A549 (cell line): ENCODE measurements at places on chromosomes 12 and 14. TPM values are rescaled to one million over a fixed set of nuclear protein-coding genes. Genes with fewer than 3 reads are reported as not detected.

TMEM233 gene
- polyA plus RNA-seq = not detected in 3 replicates

COL2A1 gene
- polyA plus RNA-seq = not detected in 3 replicates

AMN gene
- 0.46 to 0.67 TPM (median 0.58 TPM) in 3 replicates for polyA plus RNA-seq

RPL10L gene
- polyA plus RNA-seq = not detected in 3 replicates

ATL1 gene
- 4.2 to 6.6 TPM (median 5.1 TPM) in 3 replicates for polyA plus RNA-seq

C1QL4 gene
- polyA plus RNA-seq = 2.2 to 2.8 TPM (median 2.8 TPM) in 3 replicates

DCP1B gene
- polyA plus RNA-seq = 7.5 to 7.9 TPM (median 7.7 TPM) in 3 replicates

NAA30 gene
- 13.1 to 14.3 TPM (median 13.4 TPM) in 3 replicates for polyA plus RNA-seq

STAT2 gene
- 16.5 to 23.9 TPM (median 22.2 TPM) in 3 replicates for polyA plus RNA-seq

SVOP gene
- polyA plus RNA-seq = not detected in 3 replicates

CHD8 gene
- polyA plus RNA-seq = 35.2 to 37.8 TPM (median 36.8 TPM) in 3 replicates

RAPGEF3 gene
- polyA plus RNA-seq = 0.69 to 0.89 TPM (median 0.88 TPM) in 3 replicates

AICDA gene
- polyA plus RNA-seq = 0.05 to 0.16 TPM (median 0.05 TPM) in 3 replicates

PLD4 gene
- 0.01 TPM in 2 of 3 replicates, not detected in the other for polyA plus RNA-seq

ACVRL1 gene
- polyA plus RNA-seq = 0.05 TPM in 1 of 3 replicates, not detected in the others

IL26 gene
- not detected in 3 replicates for polyA plus RNA-seq

ANO2 gene
- not detected in 3 replicates for polyA plus RNA-seq

KSR2 gene
- 0.33 to 0.55 TPM (median 0.37 TPM) in 3 replicates for polyA plus RNA-seq

SINHCAF gene
- 38.5 to 39.4 TPM (median 38.8 TPM) in 3 replicates for polyA plus RNA-seq

ZNF605 gene
- polyA plus RNA-seq = 5.6 to 6.5 TPM (median 5.7 TPM) in 3 replicates

LRP1-AS gene
- not detected in 3 replicates for polyA plus RNA-seq

SDR9C7 gene
- 0.05 TPM in 1 of 3 replicates, not detected in the others for polyA plus RNA-seq

ASCL1 gene
- not detected in 3 replicates for polyA plus RNA-seq

MDGA2 gene
- polyA plus RNA-seq = 0.05 to 0.12 TPM (median 0.08 TPM) in 3 replicates

FAM90A1 gene
- polyA plus RNA-seq = 0.07 TPM in 1 of 3 replicates, not detected in the others

CLEC4A gene
- polyA plus RNA-seq = 0.17 TPM in 1 of 3 replicates, not detected in the others

CFAP54 gene
- 0.68 to 0.91 TPM (median 0.70 TPM) in 3 replicates for polyA plus RNA-seq

MCRS1 gene
- 61.5 to 64.1 TPM (median 62.4 TPM) in 3 replicates for polyA plus RNA-seq

MYF6 gene
- polyA plus RNA-seq = not detected in 3 replicates

PTPRQ gene
- 0.13 to 0.16 TPM (median 0.14 TPM) in 3 replicates for polyA plus RNA-seq

PLEK2 gene
- polyA plus RNA-seq = 13.0 to 16.1 TPM (median 14.6 TPM) in 3 replicates

AQP2 gene
- not detected in 3 replicates for polyA plus RNA-seq

RAD51AP1 gene
- 26.5 to 32.1 TPM (median 30.6 TPM) in 3 replicates for polyA plus RNA-seq

LRRC43 gene
- 0.14 to 0.26 TPM in 2 of 3 replicates, not detected in the other for polyA plus RNA-seq

METAP2 gene
- 213 to 241 TPM (median 219 TPM) in 3 replicates for polyA plus RNA-seq

DHRS2 gene
- polyA plus RNA-seq = 2.3 to 3.4 TPM (median 3.2 TPM) in 3 replicates
